ENCODE measurements at places on chromosomes 5 and 9.

- H3K4me1 ChIP-seq: no peaks in the 10 kb centered on the region
- no peak for DNase-seq
- no peaks in the 10 kb centered on the region for H3K36me3 ChIP-seq
- peaks cover 33% of the 10 kb centered on the region for H3K27me3 ChIP-seq
- no peak overlapping the region for H3K4me3 ChIP-seq
Observed at GRCh38 chr9:98641695-98642094, 67.0 kb downstream of the GABBR2 start.

DNA sequence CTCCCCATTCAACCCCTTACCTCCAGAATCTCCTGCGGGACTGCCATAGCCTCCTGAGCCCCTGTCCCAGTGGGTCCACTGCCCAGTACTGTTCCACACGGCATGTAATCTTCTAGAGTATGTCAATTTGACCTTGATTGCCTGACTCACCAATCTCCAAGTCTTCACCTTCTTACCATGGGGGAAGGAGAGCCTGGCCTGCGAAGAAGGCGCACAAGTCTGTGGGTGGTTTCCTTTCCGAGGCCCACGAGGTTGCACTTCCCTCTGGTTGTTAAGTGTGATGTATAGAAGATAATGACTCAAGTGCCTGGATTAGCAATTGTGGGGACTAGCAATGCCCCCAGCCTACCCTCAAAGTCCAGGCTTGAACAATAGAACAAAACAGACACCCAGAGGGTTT lies 8.1 kb upstream of the TENT4A start:
- H3K27me3 ChIP-seq: peaks cover 17% of the 10 kb centered on the region
- no peak overlapping the region for H3K27ac ChIP-seq
- no peak overlapping the region for H3K4me3 ChIP-seq
- no peaks in the 10 kb centered on the region for H3K36me3 ChIP-seq

DNA sequence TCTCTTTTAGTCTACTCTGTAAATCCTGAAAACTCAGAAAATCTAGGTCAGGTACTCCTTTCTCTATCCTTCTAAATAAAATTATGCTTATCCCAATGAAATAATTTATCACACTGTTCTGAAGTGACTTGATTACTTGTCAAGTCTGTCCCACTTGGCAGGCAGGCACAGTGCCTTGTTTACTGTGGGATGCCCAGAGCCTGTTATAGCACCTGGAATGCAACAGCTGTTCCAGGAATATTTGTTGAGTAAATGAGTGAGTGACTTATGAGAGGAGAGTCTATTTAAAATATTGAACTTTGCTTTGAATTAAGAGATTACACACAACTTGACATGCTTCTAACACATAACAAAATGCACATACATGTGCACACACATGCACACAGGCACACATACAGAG lies 130.0 kb downstream of the MPDZ start:
- no peak overlapping the region for H3K4me3 ChIP-seq
- no peak overlapping the region for H3K27ac ChIP-seq
- H3K4me1 ChIP-seq: no peaks in the 10 kb centered on the region
- H3K36me3 ChIP-seq: no peaks in the 10 kb centered on the region

GRCh38 chr9:133380734-133381133 lies 4.6 kb downstream of the STKLD1 start:
- no peak overlapping the region for H3K4me3 ChIP-seq
- H3K27me3 ChIP-seq: no peaks in the 10 kb centered on the region
- no peak for DNase-seq
- H3K36me3 ChIP-seq: no peaks in the 10 kb centered on the region

GRCh38 chr9:28212979-28213378 lies 639.7 kb upstream of the C9orf72 start:
- H3K27ac ChIP-seq: no peak overlapping the region
- no peaks in the 10 kb centered on the region for H3K36me3 ChIP-seq
- no peak overlapping the region for H3K4me3 ChIP-seq
- H3K4me1 ChIP-seq: no peaks in the 10 kb centered on the region
- H3K27me3 ChIP-seq: no peaks in the 10 kb centered on the region
- no peak for DNase-seq

- peaks cover 3% of the 10 kb centered on the region for H3K36me3 ChIP-seq
- DNase-seq: no peak
- H3K4me3 ChIP-seq: no peak overlapping the region
- H3K4me1 ChIP-seq: no peaks in the 10 kb centered on the region
Observed at GRCh38 chr5:109063223-109063622, 315.5 kb downstream of the FER start.

- H3K27me3 ChIP-seq: peaks cover 4% of the 10 kb centered on the region
- peaks cover 2% of the 10 kb centered on the region for H3K4me1 ChIP-seq
- H3K4me3 ChIP-seq: no peak overlapping the region
- no peak for DNase-seq
- H3K36me3 ChIP-seq: no peaks in the 10 kb centered on the region
Observed at GRCh38 chr9:83013867-83014605, 48.9 kb downstream of the RASEF start.

- H3K27me3 ChIP-seq: no peaks in the 10 kb centered on the region
- H3K4me1 ChIP-seq: no peaks in the 10 kb centered on the region
- DNase-seq: no peak
- H3K27ac ChIP-seq: no peak overlapping the region
- no peak overlapping the region for H3K4me3 ChIP-seq
Observed at GRCh38 chr5:39980056-39980455, 555.3 kb upstream of the DAB2 start.

- H3K4me1 ChIP-seq: peaks cover 27% of the 10 kb centered on the region
- H3K27me3 ChIP-seq: no peaks in the 10 kb centered on the region
- DNase-seq: no peak
Observed at GRCh38 chr9:3491450-3491849, 34.4 kb downstream of the RFX3 start.

GRCh38 chr9:2229109-2229721 lies 214.1 kb downstream of the SMARCA2 start:
- no peaks in the 10 kb centered on the region for H3K4me1 ChIP-seq
- H3K4me3 ChIP-seq: no peak overlapping the region
- no peaks in the 10 kb centered on the region for H3K36me3 ChIP-seq
- H3K27me3 ChIP-seq: no peaks in the 10 kb centered on the region
- DNase-seq: no peak
- H3K27ac ChIP-seq: no peak overlapping the region

- H3K27ac ChIP-seq: no peak overlapping the region
- H3K4me1 ChIP-seq: peaks cover 4% of the 10 kb centered on the region
- no peak overlapping the region for H3K4me3 ChIP-seq
- peaks cover 14% of the 10 kb centered on the region for H3K27me3 ChIP-seq
Observed at GRCh38 chr5:145855763-145856267, 17.0 kb downstream of the GRXCR2 start.

DNA sequence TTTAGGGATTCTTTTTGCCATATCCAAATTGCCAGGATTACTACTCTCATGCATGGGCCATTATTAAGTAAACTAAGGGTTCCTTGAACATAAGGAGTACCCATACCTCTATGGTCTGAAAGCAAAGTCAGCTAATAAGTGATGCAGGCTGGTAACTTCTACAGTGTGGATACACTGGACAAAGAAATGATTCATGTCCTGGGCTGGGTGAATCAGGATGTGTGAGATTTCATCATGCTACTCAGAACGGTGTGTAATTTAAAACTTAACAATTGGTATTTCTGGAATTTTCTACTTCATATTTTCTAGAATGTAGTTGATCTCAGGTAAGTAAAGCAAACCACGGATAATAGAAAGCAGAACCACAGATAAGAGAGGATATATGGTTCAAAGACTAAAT lies 428.8 kb downstream of the CHSY3 start:
- H3K27ac ChIP-seq: no peak overlapping the region
- H3K36me3 ChIP-seq: no peaks in the 10 kb centered on the region
- no peak for DNase-seq
- no peaks in the 10 kb centered on the region for H3K27me3 ChIP-seq

DNA sequence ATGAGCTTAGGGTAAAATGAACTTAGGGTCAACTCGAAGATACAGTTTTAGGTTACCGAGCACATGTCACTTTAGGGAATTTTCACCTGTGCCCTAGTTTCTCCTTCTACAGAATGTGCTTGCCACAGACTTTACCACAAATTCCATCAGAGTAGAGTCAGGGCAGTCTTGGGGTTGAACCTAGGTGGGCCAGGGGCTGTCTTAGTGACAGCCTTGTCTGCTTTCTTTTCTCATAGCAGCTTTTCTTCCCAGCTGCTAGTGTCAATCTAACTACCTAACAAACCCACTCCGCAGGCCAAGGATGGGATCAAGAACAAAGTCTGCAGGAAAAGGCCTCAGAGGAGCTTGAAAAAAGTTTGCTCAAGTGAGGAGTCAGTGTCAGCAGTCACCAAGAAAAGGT lies 458.1 kb upstream of the CDH18 start:
- no peak for DNase-seq
- no peaks in the 10 kb centered on the region for H3K36me3 ChIP-seq
- H3K4me1 ChIP-seq: no peaks in the 10 kb centered on the region
- no peak overlapping the region for H3K27ac ChIP-seq

DNA sequence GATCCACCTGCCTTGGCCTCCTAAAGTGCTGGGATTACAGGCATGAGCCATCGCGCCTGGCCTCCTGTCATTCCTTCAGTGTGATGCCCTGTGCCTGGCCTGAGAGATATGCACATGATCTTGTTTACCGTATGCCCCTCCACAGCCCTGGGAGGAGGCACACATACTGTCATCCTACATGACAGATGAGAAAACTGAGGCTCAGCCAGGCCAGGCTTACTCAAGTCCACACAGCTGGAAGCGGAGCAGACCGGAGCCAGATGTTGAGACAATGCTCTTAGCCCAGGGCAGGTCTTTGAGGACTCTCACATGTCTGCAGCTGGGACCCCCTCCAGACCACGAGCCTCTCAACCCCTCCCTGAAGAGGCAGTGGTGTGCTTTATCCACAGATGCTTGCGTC lies 38.7 kb upstream of the SH3PXD2B start:
- H3K36me3 ChIP-seq: no peaks in the 10 kb centered on the region
- no peak for DNase-seq
- H3K4me1 ChIP-seq: no peaks in the 10 kb centered on the region
- H3K4me3 ChIP-seq: no peak overlapping the region

DNA sequence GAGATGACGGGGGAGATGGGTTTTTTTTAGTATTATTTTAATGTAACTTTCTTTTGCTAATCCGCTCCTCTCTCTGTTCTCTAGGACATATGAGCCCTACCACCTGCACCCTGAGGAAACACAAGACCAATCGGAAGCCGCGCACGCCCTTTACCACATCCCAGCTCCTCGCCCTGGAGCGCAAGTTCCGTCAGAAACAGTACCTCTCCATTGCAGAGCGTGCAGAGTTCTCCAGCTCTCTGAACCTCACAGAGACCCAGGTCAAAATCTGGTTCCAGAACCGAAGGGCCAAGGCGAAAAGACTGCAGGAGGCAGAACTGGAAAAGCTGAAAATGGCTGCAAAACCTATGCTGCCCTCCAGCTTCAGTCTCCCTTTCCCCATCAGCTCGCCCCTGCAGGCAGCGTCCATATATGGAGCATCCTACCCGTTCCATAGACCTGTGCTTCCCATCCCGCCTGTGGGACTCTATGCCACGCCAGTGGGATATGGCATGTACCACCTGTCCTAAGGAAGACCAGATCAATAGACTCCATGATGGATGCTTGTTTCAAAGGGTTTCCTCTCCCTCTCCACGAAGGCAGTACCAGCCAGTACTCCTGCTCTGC lies 4.8 kb downstream of the MSX2 start:
- peaks cover 3% of the 10 kb centered on the region for H3K4me1 ChIP-seq
- no peak overlapping the region for H3K4me3 ChIP-seq
- no peaks in the 10 kb centered on the region for H3K36me3 ChIP-seq
- no peak overlapping the region for H3K27ac ChIP-seq

DNA sequence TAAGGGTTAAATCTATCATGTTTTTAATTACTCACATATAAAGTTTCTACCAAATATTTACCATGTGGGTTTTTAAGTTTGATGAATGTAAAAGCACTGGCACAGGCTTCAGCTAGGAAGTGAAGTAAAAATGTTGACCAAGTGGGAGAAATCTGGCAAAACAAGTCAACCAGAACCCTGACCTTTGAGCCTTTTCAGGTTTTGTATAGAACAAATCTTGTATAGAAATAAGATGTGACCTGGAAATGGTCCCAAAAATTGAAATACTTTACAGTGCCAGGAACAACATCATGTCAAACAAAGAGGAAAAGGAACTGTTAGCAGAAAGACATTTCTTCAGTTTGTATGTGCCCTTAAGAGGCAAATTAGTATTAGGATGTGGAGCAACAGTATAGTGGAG lies 137.6 kb downstream of the CCDC192 start:
- H3K4me1 ChIP-seq: no peaks in the 10 kb centered on the region
- H3K4me3 ChIP-seq: no peak overlapping the region
- H3K27me3 ChIP-seq: no peaks in the 10 kb centered on the region
- no peak overlapping the region for H3K27ac ChIP-seq
- H3K36me3 ChIP-seq: no peaks in the 10 kb centered on the region

DNA sequence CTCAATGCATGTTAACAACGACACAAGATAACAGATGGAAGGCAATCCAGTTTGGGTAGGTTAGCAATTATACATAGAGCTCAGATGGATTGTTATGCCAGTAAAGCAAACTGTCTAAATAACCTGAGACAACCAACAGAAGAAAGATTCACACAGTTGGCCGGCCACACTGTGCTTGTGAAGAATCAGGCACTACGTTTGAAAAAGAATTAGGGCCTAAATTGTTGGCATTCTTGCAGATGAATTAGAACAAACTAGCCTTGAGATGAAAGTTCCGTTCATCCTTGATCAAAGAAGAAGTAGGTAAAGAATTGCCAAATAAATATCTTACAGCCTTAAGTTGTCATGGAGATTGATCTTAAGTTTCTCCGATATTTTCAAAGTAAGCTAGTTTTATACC lies 210.6 kb downstream of the CDH18 start:
- no peak overlapping the region for H3K4me3 ChIP-seq
- H3K27me3 ChIP-seq: no peaks in the 10 kb centered on the region
- H3K4me1 ChIP-seq: no peaks in the 10 kb centered on the region
- DNase-seq: no peak
- no peaks in the 10 kb centered on the region for H3K36me3 ChIP-seq
- no peak overlapping the region for H3K27ac ChIP-seq

DNA sequence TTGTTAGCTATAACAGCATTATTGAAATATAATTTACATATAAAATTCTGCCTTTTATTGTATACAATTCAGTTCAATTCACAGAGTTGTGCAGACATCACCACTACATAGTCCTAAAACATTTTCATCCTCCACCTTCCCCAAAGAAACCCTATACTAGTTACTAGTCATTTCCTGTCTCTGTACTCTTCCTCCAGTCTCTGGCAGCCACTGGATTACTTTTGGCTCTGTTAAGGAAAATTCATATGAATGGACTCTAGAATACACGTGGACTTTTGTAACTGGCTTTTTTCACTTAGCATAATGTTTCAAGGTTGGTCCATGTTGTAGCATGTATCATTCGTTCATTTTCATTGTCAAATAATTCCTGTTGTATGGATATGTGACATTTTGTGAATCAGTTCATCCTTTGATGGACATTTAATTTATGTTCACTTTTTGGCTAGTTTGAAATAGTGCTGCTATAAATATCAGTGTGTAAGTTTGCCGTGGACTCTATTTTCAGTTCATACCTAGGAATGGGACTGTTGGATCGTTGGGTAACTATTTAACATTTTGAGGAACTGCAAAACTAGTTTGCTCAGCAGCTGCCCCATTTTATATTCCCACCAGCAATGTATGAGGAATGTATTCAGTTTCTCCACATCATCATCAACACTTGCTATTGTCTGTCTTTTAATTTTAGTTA lies 9.7 kb downstream of the ICE1 start:
- no peaks in the 10 kb centered on the region for H3K27me3 ChIP-seq
- H3K4me1 ChIP-seq: peaks cover 74% of the 10 kb centered on the region
- no peak for DNase-seq

GRCh38 chr9:101038488-101038887 lies 10.0 kb downstream of the PLPPR1 start:
- H3K27ac ChIP-seq: no peak overlapping the region
- H3K27me3 ChIP-seq: peaks cover 3% of the 10 kb centered on the region
- no peaks in the 10 kb centered on the region for H3K36me3 ChIP-seq
- H3K4me1 ChIP-seq: no peaks in the 10 kb centered on the region
- H3K4me3 ChIP-seq: no peak overlapping the region

Data from activated T-cell treated with anti-CD3 and anti-CD28 coated beads, Interleukin-2, amount 50 U/mL, for 24 hours (primary cell).